Upper lobe of right lung (tissue), 1 donor: ENCODE measurements at places on chromosomes 6 and 20.

- no peak for DNase-seq
Measured at GRCh38 chr6:145457556-145457955, 277.8 kb downstream of the EPM2A start.

GRCh38 chr20:8190043-8190880 is 58.2 kb downstream of the PLCB1 start:
- DNase-seq: no peak

DNA sequence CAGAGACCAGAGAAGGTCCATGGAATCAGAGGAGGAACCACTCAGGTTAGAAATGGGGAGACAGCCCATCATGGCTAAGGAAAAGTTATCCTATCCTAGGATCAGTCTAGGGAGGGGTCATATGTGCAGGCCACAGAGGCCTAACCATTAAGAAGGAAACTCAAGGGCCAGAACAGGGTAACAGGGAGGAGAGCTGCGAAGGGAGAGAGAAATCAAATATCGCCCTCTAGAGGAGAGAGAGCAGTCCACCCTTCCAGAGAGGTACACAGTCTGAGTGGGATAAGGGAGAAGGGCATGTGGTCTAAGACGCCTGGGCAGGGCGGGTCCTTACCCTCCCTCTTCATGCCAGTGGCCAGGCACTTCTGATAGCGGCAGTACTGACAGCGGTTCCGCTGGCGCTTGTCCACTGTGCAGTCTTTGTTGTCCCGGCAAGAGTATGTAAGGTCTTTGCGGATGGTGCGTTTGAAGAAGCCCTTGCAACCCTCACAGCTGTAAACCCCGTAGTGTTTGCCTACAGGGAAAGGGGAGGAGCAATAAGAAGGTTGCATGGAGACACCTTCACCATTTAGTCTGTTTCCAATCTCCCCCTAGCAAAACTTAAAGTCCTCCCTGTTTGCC is 2.9 kb downstream of the RXRB start:
- peak; percentile 77 for DNase-seq

GRCh38 chr6:170207586-170208181 is 83.2 kb downstream of the DLL1 start:
- DNase-seq: no peak

DNA sequence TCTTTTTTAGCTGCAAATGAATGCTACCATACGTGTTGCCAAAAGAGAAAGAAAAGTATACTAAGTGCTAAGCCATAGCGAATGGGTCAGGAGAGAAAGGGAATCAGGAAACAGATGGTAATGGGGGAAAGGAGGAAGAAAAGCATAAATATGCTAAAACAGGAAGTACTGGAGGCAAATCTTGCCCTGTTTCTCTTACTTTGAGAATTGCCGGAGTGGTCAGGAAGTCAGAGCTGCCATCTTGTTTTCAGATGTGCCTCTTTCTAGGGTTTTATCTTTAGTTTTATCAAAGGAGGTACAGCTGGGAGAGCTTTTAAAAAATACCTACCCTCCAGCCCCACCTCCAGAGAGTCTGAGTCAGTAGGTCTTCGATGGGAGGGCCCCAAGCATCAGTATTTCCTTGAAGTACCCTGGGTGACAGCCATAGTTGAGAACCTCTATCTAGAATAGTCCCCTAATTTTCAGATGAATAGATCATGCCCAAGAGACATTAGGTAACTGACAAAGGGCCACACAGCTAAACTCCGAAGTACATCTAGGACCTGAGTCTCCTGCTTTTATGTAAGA is 193.3 kb downstream of the CLIC5 start:
- DNase-seq: no peak

DNA sequence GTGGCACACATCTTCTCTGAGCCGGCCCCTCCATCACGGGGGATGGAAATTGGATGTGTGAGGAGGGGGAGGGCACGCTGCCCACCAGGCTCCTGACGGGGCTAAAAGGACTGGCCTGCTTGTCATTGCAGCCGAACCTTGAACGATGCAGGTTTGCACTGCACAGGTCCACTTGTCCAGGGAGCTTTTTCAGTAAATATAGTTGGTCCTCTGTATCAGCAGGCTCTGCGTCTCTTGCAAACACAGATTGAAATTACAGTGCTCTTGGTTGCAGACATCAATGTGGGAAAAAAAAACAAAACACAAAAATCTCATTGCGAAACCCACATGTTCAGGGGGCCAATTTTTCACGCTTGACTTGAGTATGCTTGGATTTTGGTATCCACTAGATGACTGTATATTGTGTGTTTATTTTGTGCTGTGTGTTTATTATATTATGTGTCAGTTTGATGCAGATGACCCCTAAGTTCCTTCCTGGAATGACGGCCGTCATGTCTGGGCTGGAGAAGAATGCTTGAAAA is 29.2 kb downstream of the ERMARD start:
- no peak for DNase-seq

GRCh38 chr20:36493051-36493800 is 48.1 kb upstream of the MYL9 start:
- no peak for DNase-seq

DNA sequence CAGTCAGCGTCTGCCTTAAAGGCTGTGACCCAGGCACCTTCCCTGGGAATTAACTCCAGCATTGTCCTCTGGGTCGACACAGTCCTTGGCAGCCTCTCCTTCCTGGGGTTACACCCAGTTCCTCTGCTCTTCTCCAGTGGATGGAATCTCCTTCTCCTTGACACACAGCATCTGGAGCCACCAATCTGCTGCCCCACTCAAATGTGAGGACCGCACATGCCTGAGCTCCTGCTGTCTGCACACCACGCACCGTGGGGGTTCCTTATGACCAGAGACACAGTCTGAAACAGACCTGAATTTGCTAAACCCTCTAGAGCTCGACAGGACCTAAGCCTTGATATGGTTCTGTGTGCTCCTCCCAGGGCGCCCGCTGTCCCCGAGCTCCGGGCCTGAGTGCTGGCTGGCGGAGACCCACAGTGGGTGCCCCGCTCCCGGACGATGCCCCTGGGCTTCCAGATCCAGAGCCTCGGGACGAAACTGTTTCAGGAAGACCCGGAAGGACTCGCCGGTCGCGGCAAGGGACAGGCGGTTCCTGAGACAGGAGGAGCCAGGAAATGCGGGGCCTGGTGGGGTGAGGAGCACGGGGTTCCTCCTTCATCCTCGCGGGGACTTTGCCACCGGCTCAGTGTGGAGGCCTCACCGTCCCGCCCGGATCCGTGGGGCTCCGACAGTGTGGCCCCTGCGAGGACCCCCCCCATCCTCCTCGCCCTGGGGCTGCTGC is 2.5 kb upstream of the RAET1G start:
- DNase-seq: peak; percentile 71

- no peak for DNase-seq
Measured at GRCh38 chr6:135128268-135128914, 52.7 kb upstream of the MYB start.

DNA sequence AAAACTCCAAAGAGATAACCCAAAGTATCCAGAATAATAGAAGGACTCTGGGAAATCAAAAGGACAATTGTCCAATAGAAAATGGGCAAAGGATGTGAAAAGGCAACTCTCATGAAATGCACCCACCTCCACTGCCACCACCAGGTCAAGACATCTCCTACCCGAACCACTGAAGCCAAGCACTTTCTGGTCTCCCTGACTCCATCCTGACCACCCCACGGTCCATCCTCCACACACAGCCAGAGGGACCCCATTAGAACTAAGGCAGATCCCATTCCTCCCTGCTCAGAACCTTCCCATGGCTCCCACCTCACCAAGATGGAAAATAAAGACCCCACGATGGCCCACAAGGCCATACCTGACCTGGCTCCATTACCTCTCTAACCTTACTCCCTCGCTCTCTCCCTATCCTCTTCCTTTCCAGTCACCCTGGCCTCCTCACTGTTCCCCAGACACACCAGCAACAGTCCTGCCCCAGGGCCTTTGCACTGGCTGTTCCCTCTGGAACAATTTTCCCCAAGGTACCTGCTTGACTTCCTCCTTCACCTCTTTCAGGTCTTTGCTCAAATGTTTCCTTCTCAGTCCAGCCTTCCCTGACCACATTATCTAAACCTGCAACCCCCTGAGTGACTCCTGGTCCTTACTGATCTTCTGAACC is 108.1 kb downstream of the PREX1 start:
- no peak for DNase-seq

GRCh38 chr6:18632670-18633410 is 245.7 kb downstream of the RNF144B start:
- DNase-seq: no peak

DNA sequence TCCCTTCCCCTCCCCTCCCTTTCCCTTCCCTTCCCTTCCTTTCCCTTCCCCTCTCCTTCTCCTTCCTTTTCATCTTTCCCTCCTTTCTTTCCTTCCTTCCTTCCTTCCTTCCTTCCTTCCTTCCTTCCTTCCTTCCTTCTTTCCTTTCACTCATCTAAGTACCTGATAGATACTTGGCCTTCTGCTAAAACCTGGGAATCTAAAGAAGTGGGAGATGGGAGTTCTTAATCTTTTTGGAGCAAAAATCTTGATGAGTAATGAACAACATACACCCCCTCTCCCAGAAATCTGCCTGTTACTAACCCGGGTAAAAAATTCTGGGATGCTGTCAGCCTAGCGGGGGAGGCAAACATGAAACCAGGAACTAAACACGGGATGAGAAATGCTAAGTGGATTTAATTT is 100.7 kb downstream of the VEGFA start:
- DNase-seq: no peak

DNA sequence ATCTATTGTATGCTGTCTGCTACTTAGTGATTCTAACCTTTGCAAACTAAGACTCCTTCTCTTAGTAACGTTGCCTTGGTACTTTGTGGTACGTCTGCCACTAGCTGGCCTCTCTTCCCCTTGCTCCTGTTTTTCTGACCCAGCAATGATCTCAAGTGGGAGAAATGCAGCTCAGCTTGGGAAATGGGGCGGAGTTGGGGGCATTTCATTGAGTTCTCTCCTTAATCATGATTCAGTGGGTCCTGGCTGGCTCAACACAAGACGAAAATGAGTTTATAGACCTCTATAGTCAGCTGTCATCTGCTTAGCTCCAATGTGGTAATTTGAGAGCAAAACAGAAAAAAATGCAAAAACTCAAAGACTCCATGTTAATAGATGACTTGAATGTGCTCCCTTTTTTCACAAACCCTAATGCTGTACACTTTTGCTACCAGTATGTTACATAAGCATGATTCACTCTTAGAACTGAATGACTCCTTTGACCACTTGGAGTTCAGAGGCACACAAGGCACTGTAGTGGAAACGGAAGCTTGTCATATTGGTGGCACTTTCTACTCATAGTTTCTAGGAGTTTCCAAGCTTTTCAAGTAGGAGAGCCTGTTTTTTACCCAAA is 55.3 kb upstream of the SOX4 start:
- no peak for DNase-seq

- no peak for DNase-seq
Measured at GRCh38 chr6:165755583-165755982, 92.5 kb upstream of the PDE10A start.

DNA sequence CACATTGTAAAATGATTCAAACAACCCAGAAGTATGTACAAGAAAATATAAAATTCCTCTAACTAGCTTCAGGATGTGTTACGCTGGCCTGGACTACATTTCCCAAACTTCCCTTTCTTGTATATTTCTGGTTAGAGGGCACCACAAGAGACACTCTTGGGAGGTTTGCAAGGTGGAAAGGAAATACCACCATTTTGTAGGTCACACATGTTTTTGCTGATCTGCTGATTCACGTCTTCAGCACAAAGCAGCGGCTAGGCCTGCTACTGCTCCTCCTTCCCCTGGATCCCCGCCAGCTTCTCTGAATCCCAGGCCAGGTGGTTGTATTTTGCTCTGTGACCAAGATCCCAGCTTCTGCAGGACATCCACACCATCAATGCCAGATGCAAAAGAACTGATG is 104.2 kb downstream of the AGPAT4 start:
- DNase-seq: no peak

GRCh38 chr6:107493158-107494057 is 3.5 kb downstream of the SOBP start:
- DNase-seq: no peak

- no peak for DNase-seq
Measured at GRCh38 chr20:50330504-50331313, 140.1 kb downstream of the CEBPB start.

DNA sequence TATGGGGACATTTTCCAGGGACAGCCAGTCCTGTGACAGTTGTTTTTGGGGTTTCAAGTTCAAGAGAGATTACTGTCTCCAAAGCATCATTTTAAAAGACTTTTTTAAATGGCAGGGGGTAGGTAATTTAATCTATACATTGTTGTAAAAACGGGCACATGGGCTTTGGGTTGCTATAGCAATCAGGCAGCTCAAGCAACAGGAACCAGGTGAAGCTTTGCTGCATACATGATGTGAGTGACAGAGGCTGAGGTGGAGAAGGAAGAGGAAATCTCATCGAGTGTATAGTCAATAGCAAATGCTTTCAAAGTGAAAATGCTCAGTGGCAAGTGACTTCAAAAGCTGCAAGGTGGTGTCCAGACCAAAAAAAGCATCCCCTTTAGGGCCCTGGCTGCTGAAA is 277.4 kb upstream of the JAG1 start:
- DNase-seq: no peak

- no peak for DNase-seq
Measured at GRCh38 chr6:164086076-164086887, 671.8 kb downstream of the QKI start.

DNA sequence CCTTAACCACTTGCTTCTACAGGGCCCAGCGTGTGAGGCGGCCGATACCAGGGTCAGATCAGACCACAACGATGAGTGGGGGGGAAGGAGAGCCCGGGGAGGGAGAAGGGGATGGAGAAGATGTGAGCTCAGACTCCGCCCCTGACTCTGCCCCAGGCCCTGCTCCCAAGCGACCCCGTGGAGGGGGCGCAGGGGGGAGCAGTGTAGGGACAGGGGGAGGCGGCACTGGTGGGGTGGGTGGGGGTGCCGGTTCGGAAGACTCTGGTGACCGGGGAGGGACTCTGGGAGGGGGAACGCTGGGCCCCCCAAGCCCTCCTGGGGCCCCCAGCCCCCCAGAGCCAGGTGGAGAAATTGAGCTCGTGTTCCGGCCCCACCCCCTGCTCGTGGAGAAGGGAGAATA is 2.8 kb downstream of the RING1 start:
- DNase-seq: no peak

GRCh38 chr6:44665683-44666082 is 278.2 kb downstream of the CDC5L start:
- no peak for DNase-seq

- peak; percentile 85 for DNase-seq
Measured at GRCh38 chr6:722077-722524, 29.2 kb upstream of the EXOC2 start.

DNA sequence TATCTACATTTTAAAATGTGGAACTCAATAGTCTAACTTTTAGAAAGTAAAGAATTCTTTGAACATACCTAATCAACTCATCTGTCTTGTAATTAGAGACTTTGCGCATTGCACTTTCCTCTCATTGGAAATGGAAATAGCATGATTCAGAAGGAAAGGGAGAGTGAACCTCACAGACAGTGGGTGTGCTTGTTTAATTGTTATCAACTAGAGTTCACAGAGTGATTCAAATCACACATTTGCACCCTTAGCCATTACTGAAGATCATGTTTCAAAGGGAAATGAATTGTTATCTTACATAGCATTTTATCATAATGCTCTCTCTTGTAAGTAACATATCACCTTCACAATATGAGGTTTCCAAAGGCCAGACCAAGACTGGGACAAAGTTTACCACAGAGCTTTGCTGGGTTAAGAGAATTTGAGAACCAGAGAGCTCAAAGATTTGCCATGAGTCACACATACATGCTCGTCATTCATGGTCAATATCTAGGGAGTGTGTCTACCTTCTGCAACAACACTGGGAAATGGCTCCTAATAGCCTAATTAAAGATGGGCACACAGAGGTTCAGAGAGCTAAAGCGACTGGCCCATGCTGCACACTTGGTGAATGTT is 21.5 kb downstream of the GSTA3 start:
- no peak for DNase-seq

- DNase-seq: no peak
Measured at GRCh38 chr6:46058951-46059350, 43.3 kb upstream of the CLIC5 start.
